CD4-positive, CD25-positive, alpha-beta regulatory T cell (primary cell): ENCODE measurements at places on chromosomes 11 and 22.

- DNase-seq, result no peak
Measured at GRCh38 chr11:65851083-65851579, 6.8 kb downstream of the CFL1 start.

DNA sequence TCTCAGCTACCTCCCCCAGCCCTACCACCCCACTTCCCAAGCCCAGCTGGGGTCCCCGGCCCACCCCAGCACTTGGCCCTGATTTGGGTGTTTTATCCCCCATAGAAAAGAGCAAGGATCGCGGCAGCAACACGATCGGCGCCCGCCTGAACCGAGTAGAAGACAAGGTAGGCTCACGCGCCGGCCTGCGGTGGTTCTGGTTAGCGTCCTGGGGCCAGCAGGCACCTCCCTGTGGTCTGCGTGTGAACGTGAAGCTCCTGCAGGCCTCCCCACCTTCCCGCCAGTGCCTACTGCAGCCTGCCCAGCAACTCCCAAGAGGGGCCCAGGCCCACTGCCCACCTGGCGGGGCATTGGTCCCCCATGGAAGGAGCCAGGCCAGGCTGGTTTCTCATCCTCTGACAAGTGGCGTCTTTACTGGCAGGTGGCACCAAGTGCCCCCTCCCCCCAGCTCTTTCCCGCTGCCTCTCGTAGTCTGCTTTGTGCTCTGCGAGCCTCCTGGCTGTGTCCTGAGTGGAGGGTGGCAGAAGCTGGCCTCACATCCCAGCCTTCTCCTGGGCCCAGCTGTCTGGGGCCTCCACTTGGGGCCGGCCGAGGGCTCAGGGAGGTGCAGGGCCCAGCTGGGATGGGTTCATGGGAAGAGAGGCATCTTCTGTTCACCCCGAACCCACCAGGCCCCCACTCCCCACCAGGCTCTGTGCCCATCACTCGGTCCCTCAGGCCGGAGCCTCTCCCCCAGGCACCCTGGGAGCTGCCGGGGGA, 78.3 kb upstream of the KCNQ1OT1 start:
- no peak for DNase-seq

- no peak for DNase-seq
Measured at GRCh38 chr11:78783301-78783700, 208.6 kb upstream of the NARS2 start.

DNA sequence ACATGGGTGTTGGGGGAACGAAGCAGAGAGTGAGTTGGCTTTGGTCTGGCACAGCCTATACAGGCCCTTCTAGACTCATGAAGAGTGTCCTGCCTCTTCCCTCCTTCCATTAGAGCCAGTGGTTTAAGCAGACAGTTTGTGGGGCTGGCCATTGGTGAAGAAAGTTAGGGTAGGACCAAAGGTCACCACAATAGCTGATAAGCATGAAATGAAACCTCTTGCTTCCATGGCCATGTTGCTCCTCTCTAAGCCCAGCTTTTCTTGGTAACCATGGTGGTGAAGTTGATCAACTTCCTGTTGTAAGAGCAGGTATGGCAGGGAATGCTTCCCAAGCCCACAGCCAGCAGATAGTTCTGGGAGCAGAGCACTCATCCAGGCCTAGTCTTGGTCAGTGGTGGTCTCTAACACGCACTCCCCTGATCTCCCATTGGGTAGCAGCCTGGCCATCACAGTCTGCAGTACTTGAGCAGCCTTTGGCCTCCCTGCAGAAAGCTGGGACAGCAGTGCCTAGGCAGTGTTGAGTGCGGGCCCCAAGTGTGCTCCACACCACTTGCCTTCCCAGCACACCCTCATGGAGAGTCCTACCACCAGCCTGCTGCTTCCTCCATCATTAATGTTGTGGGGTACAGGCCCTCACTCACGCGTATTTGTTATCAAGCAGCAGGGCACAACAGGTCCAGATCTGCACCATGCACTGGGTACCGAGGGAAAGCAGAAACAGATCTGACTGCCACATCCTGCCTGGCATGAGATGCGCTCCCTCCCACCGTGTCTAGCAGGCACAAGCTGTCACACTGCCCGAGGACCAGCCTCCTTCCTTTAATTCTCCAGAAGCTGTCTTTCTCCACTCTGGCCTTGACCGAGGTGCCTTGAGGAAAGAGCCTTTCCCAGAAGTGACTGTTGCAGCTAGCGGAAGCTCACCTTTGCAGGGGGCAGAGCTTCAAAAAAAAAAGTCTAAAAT, 65.8 kb upstream of the SUSD2 start:
- no peak for DNase-seq

DNA sequence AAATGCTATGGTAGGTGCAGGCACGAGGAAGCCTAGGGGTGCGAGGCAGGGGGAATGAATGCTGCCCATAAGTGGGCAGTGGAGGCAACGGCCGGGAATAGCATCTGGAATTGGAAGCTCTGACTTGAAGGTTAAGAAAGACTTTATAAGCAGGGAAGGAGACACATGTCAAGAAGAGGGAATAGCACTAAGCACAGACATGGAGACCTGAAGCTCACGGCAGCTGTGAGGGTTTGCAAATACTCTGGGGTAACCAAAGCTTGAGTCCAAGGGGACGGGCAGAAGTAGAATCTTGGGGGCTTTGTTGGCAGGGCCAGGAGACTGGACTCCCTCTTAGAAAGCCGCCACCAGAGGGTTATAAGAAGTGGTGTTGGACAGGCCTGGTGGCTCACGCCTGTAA, 112.6 kb downstream of the CEP164 start:
- DNase-seq, result no peak
